HepG2 (cell line): ENCODE measurements at places on chromosomes 2 and 18.

DNA sequence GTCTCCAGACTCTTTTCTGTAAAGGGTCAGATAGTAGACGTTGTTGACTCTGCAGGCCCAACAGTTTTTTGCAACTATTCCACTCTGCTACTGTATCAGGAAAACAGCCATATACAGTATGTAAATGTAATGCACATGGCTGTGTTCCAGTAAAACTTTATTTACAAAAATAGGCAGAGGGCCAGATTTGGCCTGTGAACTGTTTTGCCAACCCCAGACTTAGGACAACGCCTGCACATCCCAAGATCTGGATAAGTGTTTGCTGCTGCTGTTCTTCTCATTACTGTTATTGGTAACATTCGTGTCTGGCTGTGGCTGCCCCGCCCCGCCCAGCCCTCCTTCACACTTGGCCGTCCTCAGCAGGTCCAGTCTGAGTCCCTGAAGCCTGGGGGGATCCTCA is 94.6 kb upstream of the MCFD2 start:
- no peak for DNase-seq

DNA sequence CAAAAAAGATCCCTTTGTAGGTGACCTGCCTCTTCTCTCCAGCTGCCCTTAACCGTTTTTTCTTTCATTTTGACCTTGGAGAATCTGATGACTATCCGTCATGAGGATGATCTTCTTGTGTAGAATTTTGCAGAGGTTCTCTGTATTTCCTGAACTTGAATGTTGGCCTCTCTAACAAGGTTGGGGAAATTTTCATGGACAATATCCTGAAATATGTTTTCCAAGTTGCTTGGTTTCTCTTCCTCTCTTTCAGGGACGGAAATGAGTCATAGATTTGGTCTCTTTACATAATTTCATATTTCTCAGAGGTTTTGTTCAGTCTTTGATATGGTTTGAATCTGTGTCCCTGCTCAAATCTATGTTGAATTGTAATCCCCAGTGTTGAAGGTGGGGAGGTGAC is 34.0 kb downstream of the ZC3H8 start:
- no peak for DNase-seq

- no peak for DNase-seq
These were observed 141.3 kb upstream of the IL1R2 start for GRCh38 chr2:101850450-101850849.

GRCh38 chr18:80154293-80154692 is 45.2 kb downstream of the ADNP2 start:
- peak; percentile 30 for DNase-seq

GRCh38 chr2:121202541-121203310 is 82.3 kb downstream of the TFCP2L1 start:
- DNase-seq: no peak

DNA sequence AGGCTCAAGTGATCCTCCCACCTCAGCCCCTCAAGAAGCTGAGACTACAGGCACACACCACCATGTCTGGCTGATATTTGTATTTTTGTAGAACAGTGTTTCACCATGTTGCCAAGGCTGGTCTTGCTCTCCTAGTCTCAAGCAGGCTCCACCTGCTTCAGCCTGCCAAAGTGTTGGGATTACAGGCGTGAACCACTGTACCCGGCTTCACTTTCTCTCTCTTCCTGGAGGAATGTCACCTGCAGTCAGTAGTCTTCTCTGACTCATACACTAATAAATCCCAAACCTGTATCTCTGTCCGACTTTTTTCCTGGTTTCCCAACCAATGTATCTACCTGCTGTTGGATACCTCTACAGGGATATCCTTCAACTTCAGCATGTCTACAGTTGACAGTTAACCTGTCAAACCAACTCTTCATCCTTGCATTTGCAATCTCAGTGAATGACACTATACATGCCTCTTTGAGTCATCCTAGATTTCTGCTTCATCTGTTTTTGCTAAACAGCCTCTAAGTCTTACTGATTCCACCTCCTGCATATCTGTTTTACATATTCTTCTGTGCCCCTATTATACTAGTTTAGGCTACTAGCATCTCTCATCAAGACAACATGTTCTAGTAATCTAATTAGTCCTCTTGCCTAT is 54.5 kb downstream of the RBBP8 start:
- no peak for DNase-seq

DNA sequence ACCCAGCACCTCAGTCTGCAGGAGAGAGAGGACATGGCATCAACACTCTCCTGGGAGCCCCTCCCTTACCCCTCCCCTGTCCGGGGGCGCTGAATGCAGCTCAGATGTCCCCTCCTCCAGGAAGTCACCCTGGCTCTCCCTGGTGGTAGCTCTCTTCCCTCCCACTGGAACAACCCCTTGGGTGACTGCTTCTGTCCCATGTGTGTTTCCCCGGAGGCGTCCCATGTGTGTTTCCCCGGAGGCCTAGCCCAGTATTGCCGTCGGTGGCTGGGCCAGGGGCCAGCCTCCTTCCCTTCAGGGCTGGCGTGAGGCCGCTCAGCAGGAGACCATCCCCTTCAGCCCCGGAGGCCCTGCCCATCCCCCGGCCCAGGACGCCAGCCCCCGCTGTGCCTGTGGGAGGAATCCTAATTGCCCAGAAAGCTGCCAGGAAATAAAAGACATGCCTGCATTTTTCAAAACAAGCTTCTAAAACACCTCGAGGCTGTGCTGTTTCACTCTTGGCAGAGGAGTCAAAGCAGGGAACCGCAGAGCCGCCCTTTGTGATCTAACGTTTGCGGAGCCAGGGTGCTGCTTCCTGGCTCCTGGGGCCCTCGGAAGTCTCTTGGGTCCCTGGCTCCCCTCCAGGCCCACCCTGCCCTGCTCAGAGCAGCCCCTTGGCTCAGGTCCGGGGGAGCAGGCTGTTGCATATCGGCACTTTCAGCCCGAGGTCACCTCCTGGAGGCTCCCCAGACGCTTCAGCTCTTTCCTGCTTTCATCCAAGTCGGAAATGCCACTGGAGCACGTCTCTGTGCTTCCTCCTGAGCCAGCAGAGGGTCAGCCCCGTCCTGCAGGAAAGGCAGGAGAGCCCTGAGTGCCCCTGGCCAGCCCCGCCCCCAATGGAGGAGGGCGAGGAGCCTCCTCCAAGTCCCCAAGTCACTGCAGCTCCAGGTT is 11.4 kb downstream of the SNED1 start:
- no peak for DNase-seq
